ENCODE measurements at places on chromosomes 16 and 17.

DNA sequence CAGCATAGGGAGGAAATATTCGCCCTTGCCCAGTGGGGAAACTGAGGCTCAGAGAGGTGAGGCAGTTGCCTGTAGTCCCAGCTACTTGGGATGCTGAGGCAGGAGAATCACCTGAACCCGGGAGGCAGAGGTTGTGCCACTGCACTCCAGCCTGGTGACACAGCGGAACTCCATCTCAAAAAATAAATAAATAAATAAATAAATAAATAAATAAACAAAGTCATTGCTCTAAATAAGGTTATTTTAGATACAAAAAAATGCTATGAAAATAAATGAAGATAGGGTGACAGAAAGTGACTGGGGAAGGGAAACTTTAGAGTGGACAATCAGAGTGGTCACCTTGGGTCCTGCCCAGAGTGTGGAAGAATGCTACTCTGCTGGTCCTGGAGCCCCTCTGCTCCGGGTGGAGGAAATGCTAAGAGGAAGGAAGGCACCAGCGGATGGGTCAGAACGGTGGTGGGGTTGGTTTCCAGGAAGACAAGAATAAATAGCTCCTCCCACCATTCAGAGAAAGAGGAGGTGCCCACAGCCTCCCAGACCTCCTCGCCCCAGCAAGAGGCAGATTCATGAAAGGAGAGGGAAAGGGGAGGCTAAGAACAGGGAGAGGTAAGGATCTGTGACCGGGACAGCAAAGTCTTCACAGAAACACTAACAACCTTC is 17.6 kb downstream of the TRPV3 start:
- DNase-seq = no peak

DNA sequence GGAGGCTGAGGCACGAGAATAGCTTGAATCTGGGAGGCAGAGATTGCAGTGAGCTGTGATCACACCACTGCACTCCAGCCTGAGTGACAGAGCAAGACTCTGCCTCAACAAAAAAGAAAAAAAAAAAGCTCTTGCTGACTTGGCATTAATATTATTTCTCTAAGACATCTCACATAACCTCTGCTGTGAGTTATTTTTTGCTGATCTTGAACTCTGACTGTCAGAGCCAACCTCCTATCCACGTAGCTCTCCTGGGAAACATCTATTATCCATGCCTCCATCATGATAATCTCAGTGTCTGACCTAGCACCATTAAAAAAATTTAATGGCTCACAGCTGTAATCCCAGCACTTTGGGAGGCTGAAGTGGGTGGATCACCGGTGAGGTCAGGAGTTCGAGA is 12.7 kb upstream of the ULK2 start:
- DNase-seq = no peak

DNA sequence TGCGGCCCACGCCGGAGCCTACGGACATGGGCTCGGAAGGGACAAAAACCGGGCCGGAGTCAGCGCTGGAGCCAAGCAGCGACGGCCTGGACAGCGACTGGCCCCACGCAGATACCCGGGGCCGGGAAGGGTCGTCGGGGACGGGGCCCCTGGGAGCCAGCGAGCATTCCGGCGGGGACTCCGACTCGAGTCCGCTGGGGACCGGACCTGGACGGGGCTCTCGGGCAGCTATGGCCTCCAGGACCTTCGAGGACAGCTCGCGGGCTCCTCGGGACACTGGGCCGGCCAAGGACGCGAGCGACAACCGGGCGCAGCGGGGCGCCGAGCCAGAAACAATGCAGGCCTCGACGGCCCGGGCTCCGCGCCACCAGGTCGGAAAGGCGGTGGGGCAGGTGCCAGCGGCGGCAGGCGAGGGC is 1.0 kb downstream of the MYO15B start:
- no peak for DNase-seq

GRCh38 chr16:68079626-68080344 is 5.4 kb upstream of the NFATC3 start:
- peak; percentile 84 for DNase-seq

- peak; percentile 98 for DNase-seq
Observed at GRCh38 chr16:84603140-84603816, 14.6 kb downstream of the COTL1 start.

DNA sequence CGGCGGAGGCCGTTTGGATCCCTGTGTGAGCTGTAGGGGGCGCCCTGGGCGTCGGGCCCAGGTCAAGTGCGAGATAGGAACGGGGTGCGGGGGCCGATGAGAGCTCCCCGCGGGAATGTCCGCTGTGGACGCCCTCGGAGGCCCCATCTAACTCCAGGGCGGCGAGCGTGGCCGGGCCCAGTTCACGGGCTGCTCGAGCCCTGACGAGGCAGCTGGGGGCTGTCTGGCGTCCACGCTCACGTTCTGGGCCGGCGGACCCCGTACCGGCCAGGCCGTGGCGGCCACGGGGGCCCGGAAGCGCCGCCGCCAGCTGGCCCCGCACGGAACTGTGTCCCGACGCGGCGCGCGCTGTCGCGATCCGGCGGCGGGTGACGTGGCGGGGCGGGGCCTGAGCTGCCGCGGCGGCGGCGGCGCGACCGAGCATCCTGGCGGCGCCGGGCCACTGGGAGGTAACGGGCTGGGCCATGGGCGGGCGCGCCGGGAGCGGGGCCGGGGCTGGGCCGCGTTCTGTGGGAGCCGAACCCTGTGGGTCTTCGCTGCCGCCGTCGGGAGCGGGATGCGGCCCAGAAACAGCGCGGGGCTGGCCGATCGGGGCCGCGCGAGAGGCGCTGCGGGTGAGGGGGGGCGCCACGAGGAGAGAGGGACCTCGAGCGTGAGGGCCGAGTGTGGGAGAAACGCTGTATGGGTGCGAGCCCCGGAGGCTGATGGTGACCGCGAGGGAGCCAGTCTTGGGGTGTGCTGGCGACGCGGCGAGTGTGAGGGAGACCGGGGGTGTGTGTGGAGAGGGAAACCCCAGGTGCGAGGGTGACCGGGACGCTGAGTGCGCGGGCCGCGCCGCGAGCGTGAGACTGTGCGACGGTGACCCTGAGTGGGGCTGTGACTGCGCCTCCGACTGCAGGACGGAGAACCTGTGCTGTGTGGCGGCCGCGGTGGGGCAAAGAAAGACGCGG is at the start of gene SLC7A6:
Gene SLC7A6 (plus strand): TSS at position 399 of the 950 bp plus-strand sequence. CDS start 10,201 bp downstream, outside the sequence.
- peak; percentile 72 for DNase-seq

- no peak for DNase-seq
Observed at GRCh38 chr16:85197611-85198566, 85.6 kb upstream of the CIBAR2 start.

DNA sequence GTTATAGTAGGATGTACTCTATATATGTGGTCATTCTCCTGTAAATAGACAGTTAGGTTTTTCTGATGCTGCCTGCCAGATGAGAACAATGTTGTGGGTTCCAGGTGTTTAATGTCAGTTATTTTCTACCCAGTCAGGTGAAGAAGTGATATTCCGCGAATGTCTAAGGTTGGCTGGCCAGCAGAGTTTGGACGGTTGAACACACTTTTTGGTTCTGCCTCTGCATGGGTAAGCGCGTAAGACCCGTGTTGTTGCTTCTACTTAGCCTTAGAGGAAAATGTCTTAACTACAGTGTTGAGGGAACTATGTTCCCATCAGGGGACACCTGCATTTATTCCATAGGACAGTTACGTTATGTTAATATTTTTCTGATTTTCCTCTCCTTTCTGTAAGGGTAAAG is 162.6 kb downstream of the MAP2K6 start:
- no peak for DNase-seq

- DNase-seq = peak; percentile 4
Observed at GRCh38 chr16:64545768-64546167, 576.1 kb downstream of the CDH11 start.

GRCh38 chr17:67779098-67779672 is 46.1 kb upstream of the BPTF start:
- DNase-seq = peak; percentile 93

GRCh38 chr16:83992624-83993023 is 24.6 kb downstream of the NECAB2 start:
- DNase-seq = peak; percentile 74

DNA sequence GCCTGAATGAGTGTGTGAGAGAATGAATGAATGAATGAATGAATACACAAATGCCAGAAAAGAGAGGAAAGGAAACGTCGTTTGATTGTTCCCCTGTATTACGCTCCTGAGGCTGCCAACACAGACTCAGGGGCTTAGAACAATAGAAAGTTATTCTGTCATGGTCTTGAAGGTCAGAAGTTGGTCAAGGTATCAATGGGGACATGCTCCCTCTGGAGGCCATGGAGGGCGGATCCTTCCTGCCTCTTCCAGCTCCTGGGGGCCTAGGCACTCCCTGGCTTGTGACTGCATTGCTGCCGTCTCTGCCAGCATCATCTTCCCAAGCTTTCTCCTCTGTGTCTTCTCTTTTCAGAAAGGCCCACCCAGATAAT is 1.5 kb upstream of the SLC38A8 start:
- DNase-seq = peak; percentile 20

DNA sequence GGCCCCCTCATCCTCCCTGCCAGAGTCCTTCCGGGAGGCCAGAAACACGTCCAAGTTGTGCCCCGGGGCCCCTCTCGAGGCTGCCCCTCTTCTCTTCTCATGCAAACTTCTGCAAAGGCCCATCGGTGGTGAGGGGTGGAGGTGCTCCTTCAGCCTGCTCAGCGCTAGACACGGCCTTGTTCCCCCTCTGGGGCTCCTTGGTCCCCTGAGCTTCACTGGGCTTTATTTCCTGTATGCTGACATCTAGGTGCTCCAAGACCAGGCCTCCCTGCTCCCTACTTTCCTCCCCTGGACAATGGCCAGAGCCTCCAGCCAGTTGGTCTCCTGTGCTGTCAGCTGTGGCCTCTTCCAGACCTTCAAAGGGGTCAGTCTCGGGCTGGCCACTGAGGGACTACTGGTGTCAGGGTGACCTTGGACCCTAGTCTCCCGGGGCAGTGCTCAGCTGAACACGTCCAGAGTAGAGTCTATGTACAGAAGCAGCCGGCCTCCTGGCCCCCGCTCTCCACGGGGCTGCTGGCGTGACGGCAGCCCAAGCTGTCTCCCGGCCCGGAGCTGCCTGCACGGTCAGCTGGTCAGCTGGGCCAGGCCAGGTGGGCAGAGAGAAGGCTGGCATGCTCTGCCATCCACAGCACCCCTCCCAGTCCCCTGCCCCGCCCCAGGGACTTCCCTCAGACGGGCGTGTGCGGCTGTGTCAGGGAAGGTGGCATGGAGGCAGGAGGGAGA is 1.7 kb upstream of the PRR35 start:
- DNase-seq = no peak

DNA sequence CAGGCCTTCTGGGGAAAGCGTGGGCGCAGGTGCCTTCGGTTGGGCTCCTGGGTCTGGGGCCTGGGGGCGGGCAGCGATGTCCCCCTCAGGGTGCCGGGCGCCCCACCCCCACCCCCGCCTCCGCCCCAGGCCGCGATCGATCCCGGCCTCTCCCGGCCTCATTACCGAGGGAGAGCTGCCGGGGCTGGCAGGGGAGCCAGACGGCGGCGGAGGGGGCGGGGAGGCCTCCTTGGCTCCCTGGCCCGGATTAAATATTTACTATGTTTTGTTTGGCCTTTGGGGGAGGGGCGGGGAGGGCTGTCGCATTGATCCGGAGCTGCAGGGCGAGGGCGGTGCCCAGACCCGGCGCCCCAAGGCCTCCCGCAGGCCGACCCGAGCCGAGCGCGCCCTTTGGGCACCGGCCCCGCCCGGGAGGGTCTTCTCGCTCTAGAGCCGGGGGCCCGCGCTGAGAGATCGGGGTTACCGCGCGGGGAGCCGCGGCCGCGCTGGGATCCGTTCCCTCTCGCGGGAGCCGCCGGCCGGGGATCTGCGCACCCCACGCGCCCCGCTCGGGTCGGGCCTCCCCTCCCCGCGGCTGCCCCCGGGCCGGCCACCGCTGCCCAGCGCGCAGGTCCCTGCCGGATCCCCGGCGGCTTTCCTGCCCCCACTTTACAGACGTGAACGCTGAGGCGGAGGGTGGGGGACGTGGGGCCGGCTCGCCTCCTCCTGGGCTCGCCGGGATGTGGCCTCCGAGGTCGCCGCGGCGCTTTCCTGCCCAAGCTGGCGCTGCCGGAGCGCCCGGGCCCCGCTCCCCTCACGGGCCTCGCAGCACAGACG is 27.0 kb downstream of the RTN4RL1 start:
- DNase-seq = no peak

GRCh38 chr16:53904533-53904932 is 200.6 kb downstream of the FTO start:
- DNase-seq = no peak

DNA sequence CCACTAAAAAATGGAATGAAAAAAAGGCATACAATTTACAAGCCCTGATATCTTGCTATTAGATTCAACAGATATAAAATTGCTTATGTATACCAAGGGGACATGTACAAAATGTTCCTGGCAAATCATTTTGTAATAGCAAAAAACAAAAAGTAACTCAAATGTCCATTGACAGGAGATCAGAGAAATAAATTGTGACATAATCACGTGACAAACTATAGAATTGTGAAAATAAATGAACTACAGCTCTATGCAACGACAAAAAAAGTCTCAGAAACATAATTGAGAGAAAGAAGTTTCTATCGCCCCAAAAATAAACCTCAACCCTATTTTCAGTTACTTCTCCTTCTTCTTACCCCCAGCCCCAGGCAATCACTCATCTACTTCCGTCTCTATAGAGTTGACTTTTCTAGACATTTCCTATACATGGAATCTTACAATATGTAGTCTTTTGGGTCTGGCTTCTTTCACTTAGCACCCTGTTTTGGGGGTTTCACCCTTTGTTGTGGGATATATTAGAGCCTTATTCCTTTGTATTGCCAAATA is 12.1 kb upstream of the ACE start:
- no peak for DNase-seq

DNA sequence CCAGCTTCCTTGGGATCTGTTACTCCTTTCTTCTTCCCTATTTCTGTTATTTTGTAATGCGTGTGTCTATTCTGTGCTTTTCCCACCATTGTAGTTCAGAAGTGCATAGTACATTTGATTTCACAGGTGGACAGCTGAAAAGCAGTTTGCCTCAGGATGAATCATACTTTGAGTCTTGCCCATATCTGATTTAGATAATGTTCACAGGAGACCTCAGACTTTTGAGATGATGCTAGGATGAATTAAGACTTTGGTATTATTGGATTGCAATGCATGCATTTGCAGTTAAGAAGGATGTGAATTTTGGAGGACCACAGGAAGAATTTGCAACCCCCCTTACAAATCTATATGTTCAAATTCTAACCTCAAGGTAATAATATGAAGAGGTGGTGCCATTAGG is 769.6 kb downstream of the CDH11 start:
- peak; percentile 11 for DNase-seq

DNA sequence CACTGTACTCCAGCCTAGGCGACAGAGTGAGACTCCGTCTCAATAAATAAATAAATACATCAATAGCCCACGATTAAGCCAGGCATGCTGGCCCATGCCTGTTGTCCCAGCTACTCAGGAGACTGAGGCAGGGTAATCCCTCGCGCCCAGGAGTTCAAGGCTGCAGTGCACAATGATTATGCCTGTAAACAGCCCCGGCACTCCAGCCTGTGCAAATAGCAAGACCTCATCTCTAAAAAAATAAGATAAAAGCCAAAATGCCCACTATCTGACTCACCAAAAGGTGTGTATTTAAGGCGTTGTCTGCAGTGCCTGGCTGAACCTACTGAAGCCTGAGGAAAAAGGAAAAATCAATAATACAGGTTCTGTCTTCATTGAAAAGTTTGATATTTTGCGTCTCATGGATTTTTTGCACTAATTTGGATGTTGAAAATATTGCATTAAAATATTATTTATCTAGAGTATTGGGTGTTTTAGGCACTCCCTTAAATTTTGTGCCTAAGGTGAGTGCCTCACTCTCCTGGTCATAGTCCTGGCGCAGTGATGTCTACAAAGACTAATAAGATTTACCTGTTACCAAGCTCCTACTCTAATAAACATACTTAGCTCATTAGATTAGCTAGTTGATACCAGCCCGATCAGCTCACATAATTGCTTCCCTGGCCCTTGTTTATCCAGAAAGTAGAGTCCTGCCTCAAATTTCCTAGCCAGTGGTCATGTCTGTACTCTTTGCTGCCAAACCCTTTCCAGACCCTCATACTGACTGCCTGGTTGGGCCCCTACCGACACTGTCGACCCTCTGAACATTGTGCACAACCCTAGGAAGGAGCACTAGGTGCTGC is 24.7 kb upstream of the TOB1 start:
- no peak for DNase-seq

Data from amniotic epithelial cell (primary cell).